ENCODE measurements at places on chromosomes 4 and X.

DNA sequence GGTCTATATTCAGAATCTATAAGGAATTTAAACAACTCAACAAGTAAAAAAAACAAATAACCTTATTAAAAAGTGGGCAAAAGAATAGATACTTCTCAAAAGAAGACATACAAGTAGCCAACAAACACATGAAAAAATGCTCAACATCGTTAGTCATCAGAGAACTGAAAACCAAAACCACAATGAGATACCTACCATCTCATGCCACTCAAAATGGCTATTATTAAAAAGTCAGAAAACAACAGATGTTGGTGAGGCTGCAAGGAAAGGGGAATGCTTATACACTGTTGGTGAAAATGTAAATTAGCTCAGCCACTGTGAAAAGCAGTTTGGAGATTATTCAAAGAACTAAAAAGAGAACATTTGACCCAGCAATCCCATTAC is 201.6 kb downstream of the QDPR start:
- DNase-seq: no peak

GRCh38 chrX:11374570-11374969 is 81.4 kb downstream of the AMELX start:
- DNase-seq: no peak

DNA sequence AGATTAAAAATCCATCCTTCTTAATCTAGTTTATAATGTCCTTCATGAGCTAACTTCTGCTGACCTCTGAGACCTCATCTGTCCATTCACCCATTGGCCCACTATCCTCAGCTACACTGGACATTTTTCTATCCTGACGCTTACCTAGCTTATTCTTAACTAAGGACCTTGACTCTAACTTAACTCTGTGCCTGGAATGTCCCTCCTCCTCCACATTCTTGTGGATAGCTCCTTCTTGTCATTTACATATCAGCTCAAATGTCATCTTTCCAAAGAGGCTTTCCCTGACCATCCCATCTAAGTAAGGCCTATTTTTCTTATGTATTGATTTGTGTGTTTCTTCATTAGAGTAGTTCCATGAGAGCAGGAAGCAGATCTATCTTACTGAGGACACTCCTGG is 54.7 kb downstream of the ATXN3L start:
- no peak for DNase-seq

- no peak for DNase-seq
These were observed 835 bp upstream of the NFKB1 start for GRCh38 chr4:102500352-102500695.

DNA sequence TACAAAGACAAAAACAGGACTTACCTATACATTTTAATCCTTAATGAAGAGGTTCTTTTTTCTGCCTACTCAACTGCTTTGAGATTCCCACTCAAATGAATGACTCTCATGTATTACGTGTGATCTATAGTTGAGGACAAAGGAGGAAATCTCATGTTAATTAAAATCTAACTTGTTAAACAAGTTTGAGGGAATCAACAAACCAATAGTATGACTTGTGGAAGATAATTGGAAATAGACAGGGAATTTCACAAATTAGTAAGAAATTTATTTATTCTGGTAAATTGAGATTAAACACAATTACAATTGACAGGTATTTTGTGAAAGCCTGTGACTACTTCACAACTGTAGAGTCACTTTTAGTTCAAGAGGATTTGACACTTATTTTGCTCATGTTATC is at the start of gene TMPRSS11D:
TSS of gene TMPRSS11D (minus strand) at position 101 of the 400 bp plus-strand sequence. CDS start at position 32, 69 bp downstream.
- DNase-seq: no peak

DNA sequence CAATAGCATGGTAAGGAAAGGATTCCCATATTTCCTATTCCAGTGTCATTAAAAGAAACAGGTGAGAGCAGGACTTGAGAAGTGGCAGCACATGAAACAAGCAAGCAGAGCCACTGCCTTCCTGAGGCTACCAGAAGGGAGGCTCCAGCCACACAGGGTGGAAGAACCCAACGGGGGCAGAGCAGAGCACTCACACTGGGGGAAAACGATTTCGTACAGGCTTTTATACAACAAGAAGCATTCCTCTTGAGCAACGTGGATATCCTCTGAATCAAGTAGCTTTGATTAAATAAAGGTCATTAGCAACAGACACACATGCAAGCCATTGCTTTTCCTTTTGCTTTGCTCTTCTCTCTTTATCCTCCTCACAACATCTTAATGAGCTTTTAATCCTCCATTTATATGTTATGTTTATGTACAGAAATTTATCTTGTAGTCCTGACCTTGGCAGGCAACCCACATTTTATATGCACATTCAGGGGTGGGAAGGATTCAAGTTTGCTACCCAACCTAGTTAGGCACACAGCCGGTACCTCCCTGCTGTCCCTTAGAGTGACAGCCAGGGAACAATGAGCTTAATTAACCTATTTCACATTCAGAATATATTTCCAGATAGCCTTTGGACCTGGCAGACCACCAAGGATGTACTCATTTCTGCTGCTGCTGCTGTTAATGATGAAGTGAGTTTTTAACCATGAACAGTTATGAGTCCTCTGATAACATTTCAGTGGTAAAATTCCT is 202.1 kb downstream of the ARHGAP24 start:
- DNase-seq: no peak

- no peak for DNase-seq
These were observed 680.3 kb upstream of the DIAPH2 start for GRCh38 chrX:96004386-96004785.

- no peak for DNase-seq
These were observed 159.7 kb downstream of the ANK2 start for GRCh38 chr4:113209153-113209552.

GRCh38 chr4:71338846-71339593 is at the start of gene SLC4A4:
TSS of gene SLC4A4 (plus strand) at chr4:71339020.
- no peak for DNase-seq

DNA sequence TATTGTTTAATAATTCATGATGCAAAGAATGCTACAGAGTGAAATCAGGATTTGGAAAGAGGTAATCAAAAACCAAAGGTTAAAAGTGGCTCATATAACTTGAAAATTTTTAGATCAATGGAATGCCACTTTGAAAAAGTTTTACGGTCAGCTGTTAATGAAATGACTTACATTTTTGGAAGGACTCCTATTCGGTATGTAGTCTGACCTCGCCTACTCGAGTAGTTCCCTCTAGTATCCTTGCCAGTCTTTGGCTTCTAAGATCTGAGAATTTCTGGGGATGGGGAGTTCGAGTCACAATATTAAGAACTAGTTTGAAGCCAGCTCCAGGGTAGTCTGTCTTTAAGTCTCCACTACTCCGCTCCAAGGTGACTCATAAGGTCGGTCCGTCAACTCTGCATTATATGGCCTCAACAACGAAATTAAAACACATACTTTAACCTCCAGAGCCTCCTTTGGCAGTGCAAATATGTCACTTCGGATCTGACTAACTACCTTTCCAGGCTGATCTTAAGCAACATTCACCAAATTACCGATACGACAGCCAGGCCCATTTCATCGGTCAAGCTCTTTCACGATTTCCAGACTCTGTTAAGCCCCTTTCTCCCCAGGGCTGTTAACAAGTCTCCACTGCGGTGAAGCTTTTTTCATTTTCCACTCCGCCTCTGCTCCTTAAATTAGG is 733 bp upstream of the NAA15 start:
- no peak for DNase-seq

GRCh38 chrX:13283950-13284546 is 35.8 kb downstream of the ATXN3L start:
- DNase-seq: no peak

Measured in cerebellar nuclear complex (tissue), 1 donor.